Mesothelial cell of epicardium (in vitro differentiated cells): ENCODE measurements at places on chromosomes 2 and 18. TPM values are rescaled to one million over a fixed set of nuclear protein-coding genes. Genes with fewer than 3 reads are reported as not detected.

GRCh38 chr18:78422336-78422735 lies 557.3 kb upstream of the SALL3 start:
- no peak for DNase-seq

- DNase-seq, result no peak
These were observed 7.6 kb downstream of the YWHAQ start for GRCh38 chr2:9623151-9623550.

DNA sequence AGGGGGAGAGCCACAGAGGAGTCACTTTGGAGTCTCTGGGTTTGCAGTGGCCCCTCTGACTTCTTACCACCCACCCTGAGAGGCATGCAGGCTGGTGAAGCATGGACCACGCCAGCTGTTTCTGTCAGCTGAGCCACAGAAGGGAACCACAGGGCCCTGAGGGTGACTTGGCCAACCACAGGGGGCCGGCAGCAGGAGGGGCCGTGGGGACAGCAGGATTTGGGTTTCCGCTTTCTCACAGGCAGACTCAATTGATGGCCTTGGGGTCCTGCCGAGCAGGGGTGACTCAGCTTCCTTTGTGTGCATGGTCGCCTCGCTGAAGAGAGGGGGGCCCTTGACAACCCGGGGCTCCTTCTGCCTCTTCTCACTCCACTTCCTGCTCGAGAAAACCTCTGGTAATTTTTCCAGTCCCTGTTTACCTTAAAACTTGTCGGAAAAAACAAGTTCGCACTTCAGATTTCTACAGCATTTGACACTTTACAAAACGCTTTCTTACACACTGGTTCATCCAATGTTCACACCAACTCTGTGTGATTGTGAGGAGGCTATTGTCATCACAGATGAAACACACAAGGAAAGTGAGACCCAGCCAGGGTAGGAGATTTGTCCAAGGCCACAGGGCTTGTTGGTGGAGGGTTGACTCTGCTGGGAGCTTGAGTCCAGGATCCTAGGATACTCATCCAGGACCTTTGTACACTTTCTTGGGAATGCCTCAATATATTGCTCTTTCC lies 311.2 kb downstream of the LPIN1 start:
- no peak for DNase-seq

- DNase-seq, result no peak
These were observed 56.3 kb downstream of the SLC25A12 start for GRCh38 chr2:171837736-171838135.

DNA sequence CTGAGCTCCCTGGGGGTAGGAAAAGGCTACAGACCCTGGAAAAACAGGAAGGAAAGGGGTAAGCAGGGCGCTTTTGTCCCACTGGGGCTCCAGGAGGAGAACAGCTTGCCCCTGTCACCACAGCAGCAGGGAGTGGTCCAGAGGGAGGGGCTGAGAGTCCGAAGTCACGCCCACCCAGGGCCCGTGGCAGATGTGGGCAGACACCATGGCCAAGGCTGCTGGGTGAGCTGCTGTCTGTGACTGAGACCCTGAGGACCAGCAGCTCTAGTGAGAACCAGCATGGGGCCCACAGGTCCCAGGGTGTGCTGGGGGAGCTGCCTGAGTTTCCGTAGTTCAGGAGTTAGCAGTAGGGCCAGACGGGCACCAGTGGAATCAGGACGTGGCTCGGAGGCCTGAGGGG lies 162.0 kb downstream of the SPP2 start:
- DNase-seq, result no peak

DNA sequence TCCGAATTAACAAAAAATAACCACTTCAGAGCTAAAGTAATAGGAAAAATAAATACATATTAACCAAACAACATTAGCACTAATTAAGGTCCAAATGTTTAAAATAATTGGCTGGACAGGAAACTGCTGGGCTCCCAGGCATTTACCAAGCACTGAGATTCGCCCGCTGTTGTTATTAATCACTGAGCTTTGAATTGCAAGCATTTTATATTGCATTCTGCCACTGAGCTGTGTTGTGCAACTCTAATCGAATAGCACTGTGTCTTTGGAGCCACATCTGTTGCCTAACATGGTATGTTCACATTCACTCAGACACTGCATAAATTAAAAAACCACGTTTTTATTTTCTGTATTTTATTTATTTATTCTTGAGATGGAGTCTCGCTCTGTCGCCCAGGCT lies 88.9 kb downstream of the SOWAHC start:
- no peak for DNase-seq

- DNase-seq, result no peak
These were observed 33.6 kb upstream of the ROCK2 start for GRCh38 chr2:11377928-11378545.

GRCh38 chr2:20523799-20524187 lies 76.9 kb downstream of the RHOB start:
- no peak for DNase-seq

GRCh38 chr2:239151201-239152131 lies 249.4 kb downstream of the HDAC4 start:
- no peak for DNase-seq

GRCh38 chr2:28408764-28409599 lies 16.3 kb downstream of the FOSL2 start:
- no peak for DNase-seq

The CRIM1 gene
- total RNA-seq, result 58.3 to 69.7 TPM (median 61.8 TPM) in 3 replicates

The ZC3H8 gene
- 18.7 to 20.7 TPM (median 20.2 TPM) in 3 replicates for total RNA-seq

The SPATS2L gene
- total RNA-seq, result 78.6 to 84.8 TPM (median 83.7 TPM) in 3 replicates

The CPS1 gene
- total RNA-seq, result 4.4 to 7.5 TPM (median 6.3 TPM) in 3 replicates

The DNAJC5G gene
- 0.18 to 0.27 TPM in 2 of 3 replicates, not detected in the other for total RNA-seq

The GALR1 gene
- not detected in 3 replicates for total RNA-seq
